ENCODE measurements at places on chromosomes 5 and 9.

- no peak for DNase-seq
Measured at GRCh38 chr5:116953251-116953930, 378.8 kb upstream of the SEMA6A start.

DNA sequence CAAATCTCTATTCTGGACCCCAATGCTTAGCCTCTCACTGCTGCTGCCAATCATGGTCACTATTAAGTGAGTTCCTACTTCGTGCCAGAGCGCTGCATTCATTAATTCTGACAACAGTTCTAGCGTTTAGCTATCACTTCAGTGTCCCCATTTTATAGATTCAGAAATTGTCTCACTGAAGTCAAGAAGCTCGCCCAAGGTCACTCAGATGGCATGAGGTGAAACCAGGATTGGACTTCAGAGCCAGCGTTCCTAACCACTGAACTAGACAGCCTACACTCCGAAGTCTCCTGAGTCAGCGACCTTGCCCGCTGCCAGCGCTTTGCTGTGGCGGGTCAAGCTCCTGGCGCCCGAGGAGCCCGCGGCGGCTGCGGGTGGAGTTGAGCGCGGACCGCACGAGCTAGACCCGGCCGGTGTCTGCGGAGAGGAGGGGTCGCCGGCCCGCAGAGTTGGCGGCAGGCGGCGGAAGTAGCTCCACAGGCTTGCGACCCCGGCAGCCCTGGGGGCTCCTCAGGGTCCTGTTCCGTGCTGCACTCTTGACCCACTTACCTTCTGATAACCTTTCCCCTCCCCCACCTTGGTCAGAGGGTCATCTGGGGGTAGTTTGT, 2.1 kb upstream of the GABRB2 start:
- no peak for DNase-seq

- no peak for DNase-seq
Measured at GRCh38 chr5:68028131-68028727, 187.3 kb upstream of the PIK3R1 start.

- DNase-seq = no peak
Measured at GRCh38 chr5:55037890-55038289, 13.8 kb downstream of the GZMK start.

Data from SK-N-DZ (cell line).